Cerebellar nuclear complex (tissue), 1 donor: ENCODE measurements at places on chromosomes 1 and 21.

GRCh38 chr1:147630447-147630846, 39.9 kb downstream of the ACP6 start:
- no peak for DNase-seq

GRCh38 chr1:62922006-62922405, 138.1 kb downstream of the ATG4C start:
- DNase-seq = no peak

GRCh38 chr1:193677874-193678273, 491.5 kb upstream of the B3GALT2 start:
- no peak for DNase-seq

- DNase-seq = no peak
These were observed 101.2 kb downstream of the NFIA start for GRCh38 chr1:61183471-61184039.

GRCh38 chr1:173503391-173503790, 26.3 kb downstream of the PRDX6 start:
- no peak for DNase-seq

- no peak for DNase-seq
These were observed 71.9 kb downstream of the LHX9 start for GRCh38 chr1:197989058-197989457.

GRCh38 chr1:78743626-78744025, 94.0 kb downstream of the IFI44 start:
- DNase-seq = no peak

GRCh38 chr1:218073062-218073461, 212.0 kb upstream of the RRP15 start:
- DNase-seq = no peak

DNA sequence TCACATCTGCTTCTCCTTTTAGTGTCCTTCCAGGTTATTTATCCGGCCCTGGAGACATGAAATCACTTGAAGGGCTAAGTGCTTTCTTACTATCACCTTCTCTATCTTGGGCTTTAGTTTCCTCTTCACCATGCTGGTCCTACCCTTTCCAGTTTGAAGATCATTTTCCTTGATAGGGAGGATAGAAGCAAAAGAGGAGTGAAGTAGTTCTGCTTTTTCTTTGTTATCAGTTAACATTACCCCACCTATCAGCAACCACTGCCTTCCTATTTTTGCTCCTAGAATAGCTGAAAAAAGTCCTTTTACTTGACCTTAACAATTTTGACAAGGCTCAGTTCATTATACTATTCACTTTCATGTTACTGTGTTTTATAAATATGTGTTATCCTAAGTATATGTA, 19.4 kb downstream of the RGL1 start:
- no peak for DNase-seq

GRCh38 chr21:21002153-21002552, 3.9 kb downstream of the NCAM2 start:
- no peak for DNase-seq

- DNase-seq = no peak
These were observed 81.6 kb upstream of the CACHD1 start for GRCh38 chr1:64388336-64388735.

GRCh38 chr1:178682886-178683285, 42.2 kb upstream of the RALGPS2 start:
- no peak for DNase-seq

DNA sequence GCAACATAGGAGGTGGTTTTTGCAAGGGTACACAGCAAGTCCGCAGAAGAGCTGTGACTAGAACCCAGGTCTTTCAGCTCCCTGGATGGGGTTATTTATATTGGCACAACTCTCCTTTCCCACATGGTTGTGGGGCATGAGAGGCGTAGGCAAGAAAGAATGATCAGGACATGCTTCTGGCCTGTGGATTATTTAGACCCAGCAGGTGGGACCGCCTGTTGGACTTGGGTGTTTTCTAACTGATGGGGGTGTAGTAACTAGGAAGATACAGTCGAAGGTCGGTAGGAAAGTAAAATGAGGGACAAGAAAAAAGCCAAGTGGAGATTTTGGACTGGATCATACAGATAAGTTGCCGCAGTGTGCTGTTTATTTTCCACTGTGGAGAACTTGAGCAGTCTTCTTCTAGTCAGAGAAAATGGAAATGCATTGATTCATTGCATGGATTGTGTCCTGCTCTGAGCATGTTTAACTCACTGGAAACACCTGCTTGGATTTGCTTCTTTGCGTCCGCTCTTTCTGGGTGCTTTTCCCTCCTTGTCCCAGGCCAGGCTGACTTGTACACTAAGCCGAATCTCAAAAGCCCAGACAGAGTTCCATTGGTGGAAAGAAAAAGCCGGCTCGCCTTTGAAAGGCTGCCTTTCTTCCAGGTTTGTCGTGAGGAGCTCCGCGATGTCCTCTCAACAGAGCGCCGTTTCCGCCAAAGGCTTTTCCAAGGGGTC, 592 bp downstream of the CRCT1 start:
- DNase-seq = no peak
